ENCODE measurements at places on chromosomes 7 and 10.

GRCh38 chr7:79855172-79855571 lies 279.5 kb upstream of the GNAI1 start:
- DNase-seq, result no peak

DNA sequence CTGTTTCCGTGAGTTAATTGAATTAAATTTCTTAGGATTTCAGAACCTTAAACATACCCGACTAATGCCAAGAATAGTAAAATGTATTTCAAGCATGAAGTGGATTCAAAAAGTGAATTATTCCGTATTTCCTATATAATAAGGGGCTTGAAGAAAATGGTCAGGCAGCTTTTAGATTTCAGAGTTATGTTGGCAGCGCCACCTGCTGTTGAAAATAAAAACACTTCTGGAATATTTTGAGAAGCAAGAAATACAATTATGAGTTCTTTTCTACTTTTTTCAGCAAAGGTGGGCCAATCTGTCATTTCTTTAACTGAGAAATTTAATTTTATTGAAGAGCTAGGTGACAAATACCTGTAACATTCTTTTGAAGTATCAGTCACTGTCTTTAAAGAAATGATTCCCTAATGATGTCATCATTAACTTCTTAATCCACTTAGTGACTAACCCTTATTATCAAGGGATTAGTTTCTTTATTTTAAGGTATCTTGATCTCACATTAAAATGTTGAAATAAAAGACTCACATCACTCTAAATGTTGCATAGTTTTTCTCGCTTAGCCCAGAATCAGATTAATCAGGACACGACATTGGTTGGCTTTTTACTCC lies 36.6 kb upstream of the AGR3 start:
- no peak for DNase-seq

- peak; percentile 95 for DNase-seq
Measured at GRCh38 chr7:129433847-129434674, at the start of gene STRIP2. STRIP2 (plus strand) TSS chr7:129434432; CDS start chr7:129434473, 41 bp downstream.

DNA sequence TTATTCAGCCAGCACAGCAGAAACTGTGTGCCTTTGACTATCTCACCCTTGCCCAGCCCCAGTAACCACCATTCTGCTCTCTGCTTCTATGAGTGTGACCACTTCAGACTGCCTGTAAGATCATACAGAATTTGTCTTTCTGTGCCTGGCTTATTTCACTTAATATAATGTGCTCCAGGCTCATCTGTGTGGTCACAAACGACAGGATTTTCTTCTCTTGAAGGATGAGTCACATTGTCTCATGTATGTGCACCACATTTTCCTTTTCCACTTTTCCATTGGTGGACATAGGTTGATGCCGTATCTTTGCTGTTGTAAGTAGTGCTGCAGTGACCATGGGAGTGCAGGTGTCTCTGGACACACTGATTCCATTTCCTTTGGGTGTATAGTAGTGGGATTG lies 122.5 kb upstream of the LANCL2 start:
- no peak for DNase-seq

DNA sequence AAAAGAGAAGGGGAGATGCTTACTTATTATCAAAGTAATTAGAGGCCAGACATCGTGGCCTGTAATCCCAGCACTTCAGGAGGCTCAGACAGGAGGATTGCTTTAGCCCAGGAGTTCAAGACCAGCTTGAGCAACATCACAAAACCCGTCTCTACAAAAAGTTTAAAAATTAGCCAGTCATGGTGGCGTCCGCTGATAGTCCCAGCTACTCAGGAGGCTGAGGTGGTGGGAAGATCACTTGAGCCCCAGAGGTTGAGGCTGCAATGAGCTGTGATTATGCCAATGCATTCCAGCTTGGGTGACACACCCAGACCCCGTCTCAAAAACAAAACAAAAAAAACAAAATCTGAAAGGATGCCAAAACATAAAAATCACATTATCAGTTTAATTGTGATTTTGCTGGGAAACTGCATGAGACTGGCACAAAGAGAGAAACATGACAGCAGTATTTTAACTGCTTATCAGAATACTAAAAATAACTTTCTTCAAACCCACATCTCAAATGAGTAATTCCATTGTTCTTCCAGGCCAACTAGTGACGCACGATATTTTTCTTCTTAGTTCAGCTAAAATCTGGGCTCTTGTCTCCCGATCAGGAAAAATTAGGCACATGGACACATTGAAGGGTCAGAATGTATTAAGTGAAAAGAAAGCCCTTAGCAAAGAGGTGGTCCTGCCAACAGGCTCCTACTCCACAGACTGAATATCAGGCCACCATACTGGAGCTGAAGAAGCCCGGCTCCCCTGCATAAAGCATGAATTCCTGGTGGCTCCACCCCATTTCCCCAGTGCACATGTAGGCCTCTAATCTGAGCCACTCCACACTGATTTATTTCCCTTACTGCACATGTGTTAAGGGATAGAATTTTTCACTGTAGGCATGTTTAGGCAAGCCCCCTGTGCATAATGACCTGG lies 9.6 kb upstream of the CCM2 start:
- DNase-seq, result no peak

DNA sequence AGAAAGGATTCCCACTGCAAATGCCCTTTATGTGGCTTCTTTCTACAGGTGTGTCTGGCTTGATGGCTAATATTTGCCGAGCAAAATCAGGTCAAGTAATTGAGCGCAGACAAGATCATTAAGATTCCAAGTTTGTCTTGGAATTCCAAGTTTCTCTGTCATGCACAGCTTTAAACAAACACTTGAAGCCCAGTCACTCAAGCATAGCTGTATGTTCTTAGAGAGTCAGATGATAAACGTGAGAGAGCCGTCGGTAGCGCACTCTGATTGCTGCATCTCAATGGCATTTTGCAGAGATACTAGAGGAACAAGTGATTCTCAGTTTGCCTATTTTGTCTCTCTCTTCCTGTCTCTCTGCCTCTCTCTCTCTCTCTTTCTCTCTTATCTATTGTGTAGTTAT lies 658 bp downstream of the DMBT1 start:
- DNase-seq, result no peak

GRCh38 chr7:110718503-110719205 lies 372.3 kb upstream of the LRRN3 start:
- no peak for DNase-seq

GRCh38 chr7:135247746-135248471 lies 14.3 kb downstream of the STRA8 start:
- DNase-seq, result no peak

DNA sequence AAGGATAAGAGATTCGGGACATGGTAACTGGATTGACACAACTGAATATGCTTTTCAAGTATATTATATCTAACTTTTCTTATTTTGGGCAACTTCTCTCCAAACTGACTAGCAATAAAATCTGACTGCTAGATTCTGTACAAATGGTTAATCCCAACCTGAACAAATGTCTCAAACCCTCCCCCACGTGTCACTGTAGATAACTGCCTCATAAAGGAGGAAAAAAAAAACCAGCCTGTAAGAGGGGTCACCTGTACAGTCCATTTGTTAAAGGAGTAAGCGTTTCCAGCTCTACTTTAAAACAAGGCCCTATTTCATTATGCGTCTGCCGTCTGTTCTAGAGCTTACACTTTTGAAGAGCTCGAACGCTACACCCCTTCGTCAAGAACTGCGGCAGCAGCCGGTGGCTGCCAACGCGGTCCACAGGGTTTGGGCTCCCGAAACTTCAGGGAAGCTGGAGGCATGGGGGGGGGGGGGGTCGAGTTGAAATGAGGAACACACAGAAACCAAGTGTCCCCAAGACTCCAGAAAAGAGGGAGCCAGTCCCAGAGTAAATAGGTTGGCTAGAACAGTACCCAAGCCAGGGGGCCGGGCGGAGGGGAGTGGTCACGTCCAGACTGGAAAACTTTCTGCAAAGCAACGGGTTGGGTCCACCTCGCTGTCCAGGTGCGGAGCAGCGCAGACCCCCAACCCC lies 492 bp downstream of the COG5 start:
- DNase-seq, result no peak

DNA sequence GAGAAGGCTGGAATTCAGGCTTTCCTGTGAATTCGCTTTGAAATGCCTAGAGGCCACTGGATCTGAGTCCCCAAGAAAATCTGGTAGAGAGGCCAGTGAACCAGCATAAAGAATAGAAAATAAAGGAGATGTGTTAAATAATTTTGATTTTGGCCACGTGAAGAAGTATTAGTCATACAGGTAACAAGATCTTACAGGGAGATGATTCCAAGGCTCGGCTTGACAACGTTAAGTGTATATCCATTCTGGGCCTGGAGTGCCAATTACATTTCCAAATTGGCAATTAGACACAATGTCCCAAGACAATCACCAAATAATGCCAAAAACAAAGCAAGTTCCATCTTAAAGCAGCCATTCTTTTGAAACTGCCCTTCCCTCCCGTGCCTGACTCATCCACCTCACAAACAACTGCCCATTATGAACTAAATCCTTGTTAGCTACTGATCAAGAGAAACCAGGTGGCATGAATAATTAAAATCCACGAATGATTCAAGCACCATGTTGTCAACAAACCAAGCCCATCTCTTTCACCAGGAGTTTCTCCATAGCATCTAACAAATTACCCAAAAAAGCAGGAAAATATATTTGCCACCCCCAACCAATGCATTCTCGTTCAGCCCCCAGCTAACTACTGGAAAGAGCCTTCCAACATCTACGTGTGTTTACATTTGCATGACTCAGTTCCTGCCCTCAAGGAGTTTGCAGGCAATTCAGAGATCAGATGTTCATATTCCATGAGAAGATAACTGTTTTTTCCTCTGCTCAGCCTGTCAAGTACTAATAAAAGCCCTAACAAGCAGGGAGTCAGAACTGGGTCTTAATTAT lies 8.5 kb downstream of the KCNMA1 start:
- DNase-seq, result no peak

GRCh38 chr10:68489919-68490318 lies 18.1 kb upstream of the DNA2 start:
- no peak for DNase-seq

DNA sequence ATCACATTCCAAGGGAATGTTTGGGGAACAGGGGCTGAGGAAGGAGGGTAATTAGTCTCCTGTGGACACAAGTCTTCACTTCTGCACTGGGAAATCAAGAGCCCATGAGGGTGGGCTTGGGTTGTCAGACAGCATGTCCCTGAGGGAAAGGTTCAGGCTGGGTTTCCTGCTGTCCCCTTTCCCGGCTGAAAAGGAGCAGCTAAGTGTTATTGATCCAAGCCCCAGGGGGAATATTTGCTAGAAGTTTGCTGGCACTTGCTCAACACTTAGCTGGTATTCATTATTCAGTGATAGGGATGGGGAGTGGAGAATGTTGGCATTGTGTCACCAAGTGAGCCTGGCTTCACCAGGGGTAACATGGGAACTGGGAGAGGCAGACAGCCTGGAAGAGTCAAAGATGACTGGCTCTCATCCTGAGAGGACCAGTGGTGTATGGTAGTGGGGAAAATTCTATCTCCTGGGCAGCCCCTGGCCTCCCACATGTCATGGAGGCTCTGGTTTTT lies 344.4 kb upstream of the PODXL start:
- DNase-seq, result no peak

DNA sequence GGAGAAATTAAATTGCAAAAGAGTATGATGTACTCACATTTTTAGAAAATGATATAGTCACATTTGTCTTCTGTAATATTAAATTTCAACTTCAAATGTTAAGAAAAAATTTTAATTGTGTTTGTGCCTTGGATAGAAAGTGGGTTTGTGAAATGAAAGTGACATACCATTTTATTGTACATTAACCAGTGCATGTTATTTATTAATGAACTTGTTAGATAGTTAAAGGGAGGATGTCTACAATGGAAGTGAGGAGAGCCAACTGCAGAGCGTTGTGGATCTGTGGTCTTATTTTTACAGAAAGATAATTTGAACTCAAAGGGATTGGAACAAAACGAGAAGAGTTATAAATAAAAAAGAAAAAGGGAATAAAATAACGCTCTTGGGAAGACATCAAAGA lies 291.7 kb downstream of the ARL4A start:
- no peak for DNase-seq

GRCh38 chr10:52755297-52756062 lies 17.1 kb downstream of the MBL2 start:
- no peak for DNase-seq

GRCh38 chr10:10787586-10787985 lies 230.1 kb upstream of the CELF2 start:
- DNase-seq, result no peak

DNA sequence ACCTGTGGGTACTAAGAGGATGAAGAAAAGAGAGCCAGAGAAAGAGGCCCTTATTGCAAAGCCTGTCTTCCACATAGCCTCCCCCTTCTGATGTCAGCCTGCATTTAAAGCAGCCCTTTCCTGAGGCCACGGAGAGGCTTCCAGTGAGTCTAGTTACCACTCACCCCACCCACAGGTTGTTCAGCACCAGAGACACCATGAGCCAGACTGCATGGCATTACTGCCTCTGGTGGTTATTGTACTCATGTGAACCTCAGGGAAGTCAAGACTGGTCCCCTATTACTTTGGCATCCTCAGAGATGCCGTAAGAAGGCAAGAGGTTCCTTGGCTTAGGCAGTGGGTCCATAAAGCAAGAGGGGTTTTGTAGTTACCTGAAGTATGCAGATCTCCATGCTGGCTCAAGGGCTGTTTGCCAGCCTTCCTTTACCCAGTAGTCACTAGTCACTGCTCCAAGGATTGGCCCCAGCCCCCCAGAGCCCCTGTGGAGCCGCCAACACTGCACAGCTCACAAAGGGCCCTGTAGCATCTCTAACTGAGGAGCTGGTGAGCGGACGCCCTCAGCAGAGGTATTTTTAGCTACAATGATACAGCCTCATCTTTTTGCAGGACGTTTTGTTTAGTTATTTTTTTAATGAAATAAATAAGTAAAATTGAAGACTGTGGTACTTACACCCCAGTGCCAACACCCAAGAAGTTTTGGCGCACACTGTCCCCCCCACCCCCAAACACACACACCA lies 20.7 kb downstream of the LRRC4 start:
- no peak for DNase-seq

GRCh38 chr7:130793855-130794618 lies 60.0 kb upstream of the KLF14 start:
- DNase-seq, result no peak

- no peak for DNase-seq
Measured at GRCh38 chr7:2681929-2682799, 5.8 kb upstream of the AMZ1 start.

GRCh38 chr10:80894797-80895467 lies 357.2 kb downstream of the SH2D4B start:
- DNase-seq, result no peak

All from NK-92 treated with Interleukin-12 subunit alpha and Interleukin-12 subunit beta, amount 100 ng/mL, for 24 hours (cell line).